ENCODE measurements at places on chromosomes 2 and 18.

- peak; percentile 13 for DNase-seq
These were observed 112.8 kb upstream of the MAP3K20 start for GRCh38 chr2:172962824-172963223.

- peak; percentile 46 for DNase-seq
These were observed 107.2 kb upstream of the ETAA1 start for GRCh38 chr2:67289921-67290371.

DNA sequence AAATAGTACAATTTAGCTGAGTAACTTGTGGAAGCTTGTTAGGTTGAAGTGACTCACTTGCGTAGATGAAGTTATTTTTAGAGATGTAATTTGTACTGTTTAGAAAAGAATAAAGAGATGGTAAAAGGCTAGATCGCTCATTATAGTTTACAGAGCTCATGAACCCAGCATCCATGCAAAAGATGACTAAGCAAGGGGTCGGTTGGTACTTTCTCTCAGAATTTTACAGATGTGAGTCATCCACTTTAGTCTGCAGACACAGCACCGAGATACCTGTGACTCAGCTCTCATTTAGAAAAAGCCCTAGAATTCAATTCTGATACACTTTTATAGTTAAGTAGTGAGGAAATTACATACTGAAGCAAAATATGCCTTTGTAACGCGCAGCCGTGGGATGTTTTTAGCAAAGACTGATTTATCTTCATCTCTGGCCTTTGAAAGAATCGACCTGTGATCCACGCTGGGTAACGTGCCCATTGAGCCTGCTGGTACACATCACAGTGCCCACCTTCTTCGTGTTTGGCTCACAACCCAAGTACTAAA is 116.5 kb upstream of the FOSL2 start:
- peak; percentile 33 for DNase-seq

- no peak for DNase-seq
These were observed 53.2 kb downstream of the USP14 start for GRCh38 chr18:211582-211981.

DNA sequence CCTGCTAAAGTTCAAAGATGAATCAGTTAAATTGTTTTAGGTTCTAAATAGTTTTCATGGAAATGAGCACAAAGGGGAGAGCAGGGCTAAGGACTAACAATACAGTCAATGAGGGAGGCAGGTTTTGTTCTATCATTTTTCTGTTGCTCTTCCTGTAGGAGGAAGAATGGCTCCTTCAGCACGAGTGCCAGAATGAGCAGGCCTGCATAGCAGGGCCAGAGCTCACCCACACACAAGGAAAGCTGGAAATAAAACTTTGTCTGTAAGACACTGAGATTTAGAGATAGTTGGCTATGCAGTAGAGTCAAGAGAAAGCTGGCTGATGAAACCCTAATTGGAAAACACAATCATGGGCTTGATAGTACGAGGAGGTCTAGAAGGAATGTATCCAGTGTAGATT is 313.3 kb downstream of the MBD2 start:
- no peak for DNase-seq

DNA sequence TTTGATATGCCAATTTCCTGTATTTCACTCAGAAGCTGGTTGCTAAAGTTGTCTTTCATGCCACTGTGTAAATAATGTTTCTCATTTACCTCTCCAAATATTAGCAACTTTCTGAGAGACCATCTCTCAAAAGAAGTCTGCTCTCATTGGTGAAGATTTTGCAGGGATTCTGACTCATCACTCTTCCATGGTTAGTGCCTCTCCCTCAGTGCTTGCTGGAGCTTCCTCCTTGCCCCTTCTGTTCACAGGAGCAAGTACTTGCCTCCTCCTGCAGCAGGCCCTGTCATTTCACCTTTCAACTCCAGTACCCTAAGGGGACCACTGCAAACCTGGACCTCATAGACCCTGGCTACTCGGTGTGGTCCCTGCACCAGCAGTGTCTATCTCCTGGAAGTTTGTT is 168.8 kb downstream of the ZNF385B start:
- no peak for DNase-seq

DNA sequence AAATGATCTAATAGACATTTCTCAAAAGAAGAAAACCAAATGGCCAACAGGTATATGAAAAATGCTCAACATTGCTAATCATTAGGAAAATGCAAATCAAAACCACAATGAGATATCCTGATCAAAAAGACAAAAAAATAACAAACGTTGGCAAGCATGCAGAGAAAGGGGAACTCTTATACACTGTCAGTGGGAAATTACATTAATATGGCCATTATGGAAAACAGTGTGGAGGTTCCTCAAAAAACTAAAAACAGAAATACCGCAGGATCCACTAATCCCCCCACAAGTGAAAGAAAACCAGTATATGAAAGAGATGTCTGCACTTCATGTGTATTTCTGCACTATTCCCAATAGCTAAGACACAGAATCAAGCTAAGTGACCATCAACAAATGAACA is 57.7 kb upstream of the CTIF start:
- DNase-seq, result no peak

DNA sequence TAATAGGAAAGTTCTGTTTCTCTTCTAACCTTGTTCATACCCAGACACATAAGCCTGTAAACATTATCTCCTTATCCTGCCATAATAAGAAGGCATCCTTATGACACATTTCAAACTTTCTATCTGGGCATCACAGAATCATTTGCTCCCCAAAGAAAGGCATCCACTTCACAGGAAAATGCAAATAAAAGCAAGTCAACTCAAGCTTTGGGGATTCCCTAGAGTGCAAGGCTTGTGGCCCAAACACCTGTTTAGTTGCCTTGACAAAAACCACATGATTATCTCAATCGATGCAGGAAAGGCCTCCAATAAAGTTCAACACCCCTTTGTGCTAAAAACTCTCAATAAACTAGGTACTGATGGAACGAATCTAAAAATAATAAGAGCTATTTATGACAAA is 195.7 kb upstream of the GALNT5 start:
- DNase-seq, result no peak

- peak; percentile 41 for DNase-seq
These were observed 44.2 kb upstream of the FZD5 start for GRCh38 chr2:207813942-207814341.

- no peak for DNase-seq
These were observed 267.0 kb downstream of the MREG start for GRCh38 chr2:215746226-215746886.

DNA sequence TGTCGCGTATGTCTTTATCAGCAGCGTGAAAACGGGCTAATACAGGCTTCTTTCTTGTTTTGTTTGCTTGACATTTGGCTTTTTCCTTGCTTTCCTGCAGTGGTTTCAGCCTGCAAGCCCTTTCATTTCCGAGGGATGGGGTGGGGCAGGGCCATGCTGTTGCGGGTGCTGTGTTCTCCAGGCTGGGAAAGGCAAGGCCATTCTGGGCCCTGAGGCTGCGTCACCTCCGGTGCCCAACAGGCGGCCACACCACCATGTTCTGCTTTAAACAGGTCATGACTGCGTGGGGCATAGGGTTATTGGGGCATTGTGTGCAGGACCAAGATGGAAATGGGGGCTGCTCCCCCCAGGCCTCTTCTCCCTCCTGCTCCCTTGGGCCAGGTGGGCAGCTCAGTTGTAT is 38.6 kb upstream of the PLB1 start:
- no peak for DNase-seq

GRCh38 chr2:74250189-74250631 is 51.8 kb downstream of the MTHFD2 start:
- DNase-seq, result peak; percentile 54

- no peak for DNase-seq
These were observed 604 bp downstream of the RALBP1 start for GRCh38 chr18:9475643-9476591.

- DNase-seq, result no peak
These were observed 422.8 kb downstream of the SETBP1 start for GRCh38 chr18:45103319-45104048.

DNA sequence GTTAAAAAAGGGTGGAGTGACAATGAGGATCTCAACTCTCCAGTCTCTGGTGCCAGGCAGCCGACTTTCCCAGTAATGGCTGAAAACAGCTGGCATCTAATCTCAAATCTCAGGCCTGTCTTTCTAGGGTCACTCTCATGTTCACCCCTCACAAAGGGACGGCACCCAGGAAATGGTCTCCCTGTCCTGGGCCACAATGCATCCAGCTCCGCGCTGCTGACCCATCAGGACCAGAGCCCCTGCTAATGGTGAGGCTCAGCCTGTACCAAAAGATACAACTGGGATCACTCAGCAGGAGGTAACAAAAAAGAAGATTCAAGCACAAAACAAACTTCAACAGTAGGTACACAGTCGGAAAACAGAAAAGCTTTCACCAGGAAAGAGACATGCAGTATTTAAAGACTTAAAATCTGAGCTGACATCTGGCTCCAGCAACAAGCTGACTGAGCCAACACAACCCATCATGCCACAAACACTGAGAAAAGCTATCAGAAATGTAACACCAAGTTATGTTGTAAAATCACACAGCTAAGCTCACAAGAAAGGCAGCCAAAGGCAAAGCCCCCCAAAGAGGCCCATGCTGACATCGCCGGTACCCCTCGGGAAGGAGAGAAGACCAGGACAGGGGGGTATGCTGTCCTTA is 13.6 kb upstream of the KIDINS220 start:
- DNase-seq, result no peak

DNA sequence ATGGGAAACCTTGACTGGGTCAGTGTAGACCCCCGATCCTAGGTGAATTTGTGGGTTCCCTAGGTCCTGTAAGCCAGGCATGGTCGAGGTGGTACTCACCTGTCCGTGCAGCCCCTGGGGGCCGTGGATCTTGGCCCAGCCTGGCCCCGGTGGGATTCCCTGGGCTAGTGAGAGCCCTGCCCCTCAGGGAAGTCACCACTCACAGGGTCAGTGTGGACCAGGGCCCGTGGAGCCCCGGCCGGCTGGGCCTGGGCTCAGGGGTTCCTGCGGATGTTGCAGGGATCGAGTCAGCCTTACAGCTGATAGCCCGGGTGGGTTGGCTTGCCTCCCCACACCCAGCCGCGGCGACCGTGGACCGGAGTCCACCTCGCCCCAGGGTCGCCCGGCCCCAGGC is 528 bp downstream of the ATG9A start:
- DNase-seq, result no peak

GRCh38 chr2:158741625-158742024 is 53.5 kb upstream of the DAPL1 start:
- DNase-seq, result no peak

GRCh38 chr2:111054791-111055691 is 65.7 kb upstream of the BCL2L11 start:
- no peak for DNase-seq

GRCh38 chr2:189613077-189613636 is 32.6 kb upstream of the SLC40A1 start:
- peak; percentile 33 for DNase-seq

DNA sequence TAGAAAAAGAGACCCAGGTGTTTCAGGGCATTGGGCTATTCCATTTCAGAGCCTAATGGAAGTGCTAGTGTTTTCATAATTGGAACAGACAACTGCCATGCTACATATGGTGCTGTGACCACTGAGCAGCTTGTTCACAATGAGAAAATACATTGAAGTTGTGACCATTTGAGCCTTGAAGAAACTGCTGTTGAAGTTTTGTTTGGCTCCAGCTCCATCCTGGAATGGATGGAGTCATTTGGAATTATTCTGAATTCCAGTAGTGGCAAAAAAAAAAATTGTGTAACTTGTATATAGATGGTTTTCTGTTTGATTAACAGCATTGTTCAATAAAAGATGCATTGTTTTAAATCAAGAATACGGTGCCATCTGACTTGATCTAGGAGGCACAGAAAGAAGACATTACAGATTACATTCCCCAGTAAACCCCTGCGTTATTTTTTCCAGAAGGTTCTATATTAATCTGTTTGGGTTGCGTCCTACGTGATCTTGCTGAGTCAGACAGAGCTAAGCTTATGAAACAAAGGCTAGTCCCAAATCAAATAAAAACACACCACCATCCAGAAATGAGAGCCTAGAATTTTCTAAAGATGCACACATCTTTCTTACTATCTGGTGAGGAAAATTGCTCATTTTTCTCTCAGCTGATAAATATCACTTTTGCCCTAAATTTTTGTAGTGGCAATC is 19.2 kb downstream of the FMNL2 start:
- DNase-seq, result no peak

- DNase-seq, result no peak
These were observed 124.8 kb downstream of the TTC32 start for GRCh38 chr2:19776941-19777514.

- DNase-seq, result no peak
These were observed 44.8 kb downstream of the PAX8 start for GRCh38 chr2:113233593-113234550.

- DNase-seq, result no peak
These were observed 396.5 kb downstream of the CCDC85A start for GRCh38 chr2:56580242-56580641.

DNA sequence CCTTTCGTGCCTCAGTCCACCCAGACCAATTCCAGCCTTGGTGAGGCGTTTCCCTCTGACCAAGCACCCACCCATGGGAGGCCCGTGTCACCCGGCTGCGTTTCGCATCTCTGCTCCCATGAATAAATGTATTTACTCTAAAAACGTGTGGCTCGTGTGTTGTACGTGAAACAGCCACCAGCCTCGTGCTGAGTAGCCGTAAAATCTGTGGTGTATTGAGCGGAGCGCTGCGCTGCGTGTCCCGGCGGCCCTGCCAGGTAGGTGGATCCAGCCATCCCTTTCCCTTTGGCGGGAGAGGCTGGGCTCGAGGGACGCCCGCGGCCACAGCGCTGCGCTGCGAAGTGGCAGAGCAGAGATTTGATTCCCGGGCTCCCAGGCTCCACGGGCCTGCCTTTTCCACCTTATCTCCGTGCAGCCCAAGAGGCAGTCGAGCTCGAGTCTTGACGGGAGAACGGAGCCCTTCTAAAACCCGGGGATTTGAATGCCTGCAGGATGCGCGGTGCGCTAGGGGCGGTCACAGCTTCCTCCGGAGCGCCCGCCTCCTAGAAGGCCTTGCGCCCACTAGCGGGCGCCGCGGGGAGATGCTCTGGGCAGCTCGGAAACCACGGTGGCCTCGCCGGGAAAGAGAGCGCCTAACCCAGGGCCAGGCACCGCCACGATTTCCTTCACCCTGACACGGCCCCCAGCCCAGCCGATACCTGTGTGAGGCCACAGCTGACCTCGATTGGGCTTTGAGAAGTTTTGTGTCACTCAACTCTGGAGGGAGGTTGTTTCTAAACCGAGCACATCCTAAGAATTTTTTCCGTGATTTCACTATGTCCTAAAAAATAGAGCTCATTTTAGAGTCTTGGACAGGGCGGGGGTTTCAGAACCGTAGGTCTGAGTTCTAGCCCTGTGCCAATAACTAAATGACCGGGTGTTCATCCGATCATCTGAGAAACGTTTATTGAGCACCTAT is 3.9 kb upstream of the PSMD1 start:
- peak; percentile 84 for DNase-seq

All from Calu3 (cell line).